Urothelium cell line (cell line): ENCODE measurements at places on chromosomes 3 and 15.
A peak's percentile ranks its signal among the peaks of the same experiment; 100 is the strongest.

- no peak for DNase-seq
Measured at GRCh38 chr3:67561266-67561665, 93.1 kb downstream of the SUCLG2 start.

- DNase-seq = peak; percentile 17
Measured at GRCh38 chr3:119173325-119173724, at the start of gene UPK1B. Gene UPK1B, plus strand, starts transcription at chr3:119173598. Its CDS starts 13,144 bp downstream, at chr3:119186742.

DNA sequence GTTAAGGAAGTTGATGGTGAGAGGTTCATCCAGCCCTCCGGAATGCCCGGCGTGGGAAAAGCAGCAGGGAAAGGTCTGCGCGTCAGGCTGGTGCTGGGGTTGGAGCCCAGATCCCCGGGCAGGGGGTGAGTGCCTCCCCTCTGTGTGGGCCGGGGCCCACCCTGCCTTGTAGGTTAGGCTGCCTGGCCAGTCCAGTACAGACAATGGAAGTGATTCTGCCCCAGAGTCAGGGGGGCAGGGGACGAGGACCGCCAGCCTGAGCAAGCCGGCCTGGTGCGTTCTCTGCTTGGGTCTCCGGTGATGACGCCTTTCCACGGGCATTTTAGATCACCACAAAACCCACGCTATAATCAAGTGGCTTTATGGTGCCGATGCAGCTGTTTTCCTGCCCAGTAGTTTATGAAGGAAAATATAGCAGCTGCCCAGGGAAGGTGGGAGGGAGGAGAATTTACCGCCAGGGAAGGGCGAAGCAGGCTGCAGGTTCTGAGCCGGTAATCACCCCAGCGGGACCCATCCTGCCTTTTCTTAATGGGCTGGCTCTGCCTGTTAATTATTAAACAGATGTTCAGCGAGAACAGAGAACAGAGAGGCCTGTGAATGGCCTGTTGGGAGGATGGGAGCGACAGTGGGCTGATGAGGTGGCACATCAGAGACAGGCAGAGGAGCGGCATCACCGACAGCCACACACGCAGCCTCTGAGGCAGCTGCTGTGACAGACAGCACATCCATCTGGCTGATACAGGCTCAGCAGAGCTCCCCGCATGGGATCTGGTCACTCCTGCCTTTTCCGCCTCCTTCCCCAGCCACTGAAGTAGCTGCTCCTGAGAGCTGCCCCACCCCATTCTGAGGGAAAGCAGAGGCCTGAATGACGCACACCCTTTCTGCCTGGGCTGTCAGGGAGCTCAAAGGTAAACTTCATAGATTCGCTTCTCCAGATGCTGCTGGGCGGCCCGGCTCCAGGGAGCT, 35.2 kb downstream of the BDH1 start:
- DNase-seq = peak; percentile 45

GRCh38 chr15:52463638-52464037, 65.0 kb downstream of the MYO5A start:
- no peak for DNase-seq

DNA sequence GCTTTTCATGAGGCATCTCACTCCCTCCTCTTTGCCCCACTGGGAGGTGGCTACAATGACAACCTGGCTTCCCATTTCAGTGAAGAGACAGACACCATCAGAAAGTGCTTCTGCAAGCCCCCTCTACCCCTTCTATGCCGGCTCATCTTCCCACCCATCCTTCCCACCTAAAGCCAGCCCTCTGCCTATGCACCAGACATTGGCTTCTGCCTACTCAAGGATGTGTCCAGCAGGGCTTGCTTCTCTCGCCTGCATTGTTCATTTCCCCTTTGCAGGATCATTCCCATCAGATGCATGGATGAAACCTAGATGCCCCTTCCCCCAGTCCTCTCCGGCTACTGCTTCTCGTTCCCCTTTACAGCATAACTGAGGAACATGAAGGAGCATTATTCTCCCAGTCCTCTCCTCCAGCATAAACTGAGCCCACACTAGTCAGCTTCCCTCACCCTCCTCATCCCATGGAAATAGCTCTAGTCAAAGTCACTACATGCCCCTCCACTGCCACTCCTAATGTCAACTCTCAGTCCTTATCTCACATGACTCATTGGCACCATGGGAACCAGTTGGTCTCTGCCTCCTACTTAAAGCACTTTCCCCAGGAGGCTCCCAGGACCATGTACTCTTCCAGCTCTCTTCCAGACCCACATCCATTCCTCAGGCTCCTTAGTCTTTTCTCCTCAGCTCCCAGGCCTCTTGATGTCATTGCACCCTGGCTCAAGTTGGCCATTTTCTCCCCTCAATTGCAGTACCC, 47.9 kb downstream of the TM2D3 start:
- DNase-seq = no peak

- DNase-seq = peak; percentile 37
Measured at GRCh38 chr3:198107840-198108734, 148.1 kb downstream of the LMLN start.

DNA sequence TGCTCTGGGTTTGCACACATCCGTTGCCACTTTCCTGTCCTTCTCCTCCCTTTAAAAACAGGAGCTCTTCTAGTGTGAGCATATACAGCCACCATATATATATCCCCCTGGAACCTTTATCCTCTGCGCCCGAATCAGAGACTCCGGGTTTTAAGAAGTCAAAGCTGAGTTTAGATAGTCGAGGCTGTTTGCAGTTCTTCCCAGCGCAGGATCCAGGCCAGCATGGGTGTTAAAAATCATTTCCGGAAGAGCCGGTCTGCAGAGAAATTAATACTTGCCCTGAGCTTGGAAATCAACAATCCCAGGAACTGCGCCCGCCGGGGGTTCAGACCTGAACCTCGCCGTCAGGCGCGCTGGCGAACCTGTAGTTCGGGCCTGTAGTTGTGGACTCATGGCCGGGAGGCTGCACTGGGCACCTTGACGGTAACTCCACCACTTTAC, 2.3 kb downstream of the SHOX2 start:
- DNase-seq = no peak

- DNase-seq = no peak
Measured at GRCh38 chr3:175518459-175518858, 659.3 kb downstream of the NAALADL2 start.

DNA sequence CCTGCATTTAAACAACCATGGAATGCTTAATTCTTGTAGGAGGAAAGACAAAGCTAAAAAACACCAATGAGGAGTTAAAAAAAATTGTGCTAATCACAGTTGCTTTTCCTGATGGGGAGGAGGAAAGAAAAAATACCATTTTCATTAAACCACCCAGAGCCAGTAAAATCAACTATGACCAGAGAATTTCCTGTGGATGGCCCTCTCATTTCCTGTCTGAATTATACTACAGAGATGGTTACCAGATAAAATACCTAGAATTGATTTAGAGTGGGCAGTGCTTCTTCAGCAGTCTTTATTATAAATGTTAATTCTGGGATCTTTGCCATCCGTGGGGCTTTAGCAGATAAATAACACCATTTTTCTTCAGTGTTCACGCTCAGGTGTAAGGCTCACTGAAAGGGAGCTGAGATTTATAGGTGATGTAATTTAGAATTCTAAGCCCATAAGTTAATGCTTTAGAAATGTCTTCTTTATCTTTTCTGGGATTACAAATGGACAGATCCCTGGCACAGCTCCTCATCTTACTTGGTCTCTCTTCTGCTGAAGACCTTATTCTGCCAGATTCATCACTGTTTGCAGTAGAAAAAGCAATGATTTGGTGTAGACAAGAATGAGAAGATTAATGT, 37.9 kb downstream of the RETNLB start:
- no peak for DNase-seq

- DNase-seq = no peak
Measured at GRCh38 chr15:75153565-75154276, 48.0 kb upstream of the C15orf39 start.

- peak; percentile 45 for DNase-seq
Measured at GRCh38 chr3:171772427-171773056, 37.7 kb downstream of the PLD1 start.

- DNase-seq = no peak
Measured at GRCh38 chr3:144491333-144491732, 519.7 kb downstream of the DIPK2A start.

DNA sequence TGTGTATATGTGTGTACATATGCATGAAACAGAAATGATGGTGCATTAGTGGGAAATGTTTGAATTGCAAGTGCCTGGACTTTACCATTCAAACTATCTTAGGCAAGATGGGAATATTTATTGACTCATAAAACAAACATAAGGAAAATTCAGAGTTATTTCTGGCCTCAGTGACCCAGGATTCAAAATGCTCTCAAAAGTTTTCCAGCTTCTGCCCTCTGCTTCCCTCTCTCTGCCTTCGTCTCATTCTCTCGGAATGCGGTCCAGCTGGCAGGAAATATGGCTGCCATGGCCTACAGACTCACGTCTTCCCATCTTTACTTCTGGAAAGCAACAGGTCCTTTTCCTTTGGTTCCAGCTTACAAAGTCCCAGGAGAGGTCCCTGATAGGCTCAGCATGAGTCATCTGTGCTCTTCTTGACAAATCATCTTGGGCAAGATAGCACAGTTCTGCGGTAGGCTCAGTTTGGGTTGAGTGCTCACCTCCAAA, 8.7 kb upstream of the ZNF774 start:
- no peak for DNase-seq

DNA sequence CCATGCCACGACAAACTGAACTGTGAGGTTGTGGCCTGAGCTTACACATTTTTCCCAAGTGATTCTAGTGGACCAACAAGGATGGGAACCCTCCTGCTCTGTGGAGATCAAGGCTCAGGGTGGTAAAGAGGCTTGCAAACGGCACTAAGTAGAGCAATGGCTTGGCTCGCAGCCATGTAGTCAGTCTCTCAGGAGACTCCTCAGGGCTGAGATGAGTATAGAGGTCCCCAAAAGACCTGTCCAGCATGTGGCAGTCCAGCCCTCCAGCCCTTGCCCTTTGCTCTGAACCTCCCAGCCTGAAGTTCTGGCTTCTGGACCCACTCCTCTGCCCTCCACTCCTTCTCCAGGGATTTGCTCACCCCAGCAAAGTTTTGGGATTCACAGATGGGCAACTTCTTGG, 8.3 kb upstream of the CAMP start:
- DNase-seq = no peak

DNA sequence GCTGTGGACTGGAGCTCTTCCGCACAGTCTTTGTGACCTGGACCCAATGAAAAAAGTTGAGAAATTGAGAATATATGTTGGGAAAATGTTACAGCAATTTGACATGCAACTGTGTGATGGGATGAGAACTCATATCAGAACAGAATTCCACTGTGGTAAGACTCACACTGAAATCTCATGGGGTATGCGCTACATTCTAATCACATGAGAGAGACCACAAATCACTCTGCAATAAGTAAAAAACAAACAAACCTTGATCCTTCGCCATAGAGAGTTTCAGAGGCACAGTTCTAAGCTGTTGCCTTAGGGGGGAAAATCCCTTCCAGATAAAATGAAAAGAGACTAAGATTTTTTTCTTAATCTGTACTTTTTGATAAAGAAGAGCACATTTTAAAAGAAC, 37.3 kb downstream of the LMCD1 start:
- DNase-seq = no peak

DNA sequence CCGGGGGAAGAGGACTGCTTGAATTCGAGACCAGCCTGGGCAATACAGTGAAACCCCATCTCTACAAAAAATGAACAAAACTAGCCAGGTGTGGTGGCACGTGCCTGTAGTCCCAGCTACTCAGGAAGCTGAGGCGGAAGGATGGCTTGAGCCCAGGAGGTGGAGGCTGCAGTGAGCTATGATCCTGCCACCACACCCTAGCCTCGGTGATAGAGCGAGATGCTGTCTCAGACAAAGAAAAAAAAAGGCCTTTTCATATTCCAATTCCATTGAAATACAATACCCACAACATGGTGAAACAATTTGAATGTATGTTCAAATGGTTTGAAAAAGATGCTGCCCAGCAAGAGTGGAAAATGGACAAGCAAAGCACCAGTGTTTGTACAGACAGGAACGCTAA, 61.8 kb upstream of the ZNF148 start:
- DNase-seq = no peak

DNA sequence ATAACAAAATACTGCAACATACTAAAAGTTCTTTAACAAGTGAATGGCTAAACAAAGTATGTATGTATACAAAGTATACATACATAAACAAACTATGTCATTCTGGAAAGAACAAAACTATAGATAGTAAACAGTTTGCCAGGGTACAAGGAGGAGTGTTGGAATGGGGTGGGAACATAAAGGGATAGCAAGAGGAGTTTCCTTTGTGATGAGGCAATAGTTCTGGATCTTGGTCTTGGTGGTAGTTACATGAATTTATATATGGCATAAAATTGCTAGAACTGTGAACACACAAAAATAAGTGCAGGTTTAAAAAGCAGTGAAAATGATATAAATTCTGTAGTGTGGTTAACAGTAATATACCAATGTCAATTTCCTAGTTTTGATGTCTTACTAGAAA, 22.0 kb downstream of the ZNF148 start:
- DNase-seq = no peak

DNA sequence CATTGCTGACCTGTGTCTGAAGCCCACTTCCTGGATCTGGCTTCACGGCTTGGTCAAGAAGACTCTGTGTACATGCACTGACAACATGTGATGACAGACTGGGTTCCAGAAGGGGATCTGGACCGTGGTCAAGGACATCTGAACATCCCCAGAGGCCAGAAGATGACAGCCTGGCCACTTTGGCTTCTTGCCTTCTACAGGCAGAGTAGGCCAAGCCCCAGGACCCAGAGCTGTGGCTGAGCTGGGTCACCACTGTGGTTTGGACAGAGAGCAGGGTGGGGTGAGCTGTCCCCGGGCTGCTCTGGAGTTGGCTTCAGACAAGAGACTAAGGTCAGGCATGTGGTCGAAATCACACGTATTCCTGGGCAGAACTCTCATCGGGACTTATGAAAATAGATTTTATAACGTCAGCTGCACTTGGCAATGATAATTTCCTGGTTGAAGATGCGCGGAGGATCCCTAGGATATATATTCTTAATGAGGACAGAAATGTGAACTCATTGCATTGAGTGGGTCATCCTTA, 114.1 kb upstream of the FRMD4B start:
- no peak for DNase-seq

DNA sequence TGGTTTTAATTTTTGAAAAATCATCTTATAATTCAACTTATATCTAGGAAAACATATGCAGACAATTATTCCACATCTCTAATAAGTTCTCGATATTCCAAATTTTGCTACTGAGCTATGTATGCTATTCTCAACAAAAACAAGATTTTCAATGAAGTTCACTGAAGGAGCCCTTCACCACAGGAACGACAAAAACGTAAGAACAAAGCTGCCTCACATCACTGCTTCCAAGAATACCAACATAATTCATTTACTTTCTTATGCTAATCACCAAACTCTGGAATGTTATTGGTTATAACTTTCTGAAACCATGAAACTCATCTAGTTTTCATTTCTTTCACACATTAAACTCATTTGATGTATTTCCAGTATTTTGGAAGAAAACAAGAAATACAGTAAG, 49.7 kb downstream of the GNB4 start:
- no peak for DNase-seq

DNA sequence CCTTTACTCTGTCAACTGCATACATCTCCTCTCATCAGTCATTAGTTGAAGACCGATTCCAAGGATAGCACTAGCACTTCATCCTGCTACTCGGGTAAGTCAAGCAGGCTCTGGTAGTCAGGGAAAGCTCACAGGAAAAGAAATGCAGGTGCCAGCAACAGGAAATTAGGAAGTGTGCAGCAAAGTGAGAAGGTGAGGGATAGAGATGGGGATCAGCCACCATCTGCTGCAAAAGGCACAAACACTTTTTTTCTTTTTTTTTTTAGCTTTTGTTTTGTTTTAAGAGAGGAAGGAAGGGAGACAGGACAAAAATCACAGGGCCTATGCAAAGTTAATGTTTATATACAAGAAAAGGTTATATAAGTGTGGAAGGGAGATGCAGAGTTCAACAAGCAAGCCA, 9.0 kb upstream of the BTLA start:
- no peak for DNase-seq
